ENCODE measurements at places on chromosomes 1 and 21.
A peak's percentile ranks its signal among the peaks of the same experiment; 100 is the strongest.

DNA sequence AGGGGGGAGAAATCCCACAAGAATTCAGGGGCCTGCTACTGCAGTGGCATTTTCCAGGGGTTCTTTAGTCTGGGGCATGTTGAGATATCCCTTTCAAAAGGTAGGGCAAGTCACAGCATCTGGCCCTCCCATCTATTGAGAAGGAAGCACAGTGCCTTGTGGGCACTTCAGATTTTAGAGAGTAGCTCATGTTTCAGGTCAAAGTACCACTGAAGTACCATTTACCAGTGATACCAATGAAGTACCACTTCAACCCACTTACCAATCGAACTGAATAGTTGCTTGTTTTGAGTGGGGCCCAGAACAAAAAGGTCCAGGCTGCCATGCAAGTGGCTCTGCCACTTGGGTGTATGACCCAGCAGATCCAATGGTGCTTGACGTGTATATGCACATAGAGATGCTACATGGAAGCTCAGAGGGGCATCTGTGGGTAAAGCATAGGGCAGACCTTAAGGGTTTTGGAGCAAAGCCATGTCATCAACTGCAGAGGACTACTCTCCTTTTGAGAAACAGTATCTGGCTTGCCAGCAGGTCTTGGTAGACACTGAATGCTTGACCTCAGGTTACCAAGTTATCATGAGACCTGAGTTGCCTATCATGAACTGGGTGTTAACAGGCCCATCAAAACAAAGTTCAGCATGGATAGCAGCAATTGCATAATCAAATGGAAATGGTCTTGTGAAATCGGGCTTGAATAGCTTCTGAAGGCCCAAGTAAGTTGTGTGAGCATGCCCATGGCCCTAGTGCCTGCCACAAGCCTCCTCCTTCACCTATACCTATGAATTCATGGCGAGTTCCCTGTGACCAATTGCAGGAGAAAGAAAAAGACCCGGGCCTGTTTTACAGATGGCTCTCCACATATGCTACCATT is 23.5 kb downstream of the PLA2G2D start:
- no peak for DNase-seq

DNA sequence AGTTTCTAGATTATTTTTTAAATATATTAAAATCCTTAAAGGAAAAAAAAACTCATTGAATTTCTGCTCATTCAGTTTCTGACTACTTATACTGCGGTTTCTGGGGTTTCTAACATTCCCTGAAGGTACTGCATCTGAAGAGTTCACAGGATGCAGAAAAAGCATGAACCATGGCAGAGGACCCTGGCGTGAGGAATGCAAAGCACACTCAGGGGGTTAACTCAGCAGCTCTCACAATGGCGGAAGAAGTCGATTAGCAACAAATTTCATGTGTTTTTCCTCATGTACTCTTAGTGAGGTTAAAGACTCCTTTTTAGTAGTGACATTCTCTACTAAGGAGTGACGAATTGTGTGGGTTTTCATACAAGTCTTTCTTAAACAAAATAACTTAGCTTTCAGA is 975.6 kb downstream of the NCAM2 start:
- no peak for DNase-seq

- DNase-seq, result no peak
Observed at GRCh38 chr1:18515120-18515667, 34.5 kb downstream of the KLHDC7A start.

GRCh38 chr1:8345621-8346415 is 27.9 kb downstream of the SLC45A1 start:
- no peak for DNase-seq

- no peak for DNase-seq
Observed at GRCh38 chr21:31293986-31294385, 50.1 kb downstream of the TIAM1 start.

GRCh38 chr1:13462682-13463081 is 51.1 kb downstream of the LRRC38 start:
- no peak for DNase-seq

DNA sequence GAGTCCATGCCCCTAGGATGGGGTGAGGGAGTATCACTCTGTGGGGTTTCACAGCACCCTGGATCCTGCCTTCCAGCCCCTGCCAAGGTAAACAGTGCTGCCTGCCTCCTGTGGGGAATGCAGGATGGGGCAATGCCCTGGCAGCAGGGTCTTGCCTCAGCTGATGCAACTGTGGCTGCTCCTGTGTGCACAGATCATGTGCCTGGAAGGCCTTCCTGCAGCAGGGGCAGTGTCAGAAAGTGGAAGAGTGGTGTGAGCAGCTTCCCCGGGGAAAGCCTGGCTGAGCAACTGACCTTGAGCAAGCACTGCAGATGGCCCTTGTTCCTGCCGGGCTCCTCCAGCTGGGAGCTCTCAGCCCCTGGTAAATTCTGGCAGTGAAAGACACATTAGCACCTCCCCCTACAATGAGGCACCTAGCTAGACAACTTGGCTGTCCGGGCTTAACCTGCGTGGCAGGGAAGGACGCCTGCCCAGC is 9.9 kb downstream of the TOR3A start:
- DNase-seq, result no peak

GRCh38 chr1:172647110-172647564 is 11.8 kb upstream of the FASLG start:
- DNase-seq, result no peak

- no peak for DNase-seq
Observed at GRCh38 chr21:15027056-15027455, 37.7 kb downstream of the NRIP1 start.

- no peak for DNase-seq
Observed at GRCh38 chr1:31266547-31266946, 26.9 kb upstream of the NKAIN1 start.

DNA sequence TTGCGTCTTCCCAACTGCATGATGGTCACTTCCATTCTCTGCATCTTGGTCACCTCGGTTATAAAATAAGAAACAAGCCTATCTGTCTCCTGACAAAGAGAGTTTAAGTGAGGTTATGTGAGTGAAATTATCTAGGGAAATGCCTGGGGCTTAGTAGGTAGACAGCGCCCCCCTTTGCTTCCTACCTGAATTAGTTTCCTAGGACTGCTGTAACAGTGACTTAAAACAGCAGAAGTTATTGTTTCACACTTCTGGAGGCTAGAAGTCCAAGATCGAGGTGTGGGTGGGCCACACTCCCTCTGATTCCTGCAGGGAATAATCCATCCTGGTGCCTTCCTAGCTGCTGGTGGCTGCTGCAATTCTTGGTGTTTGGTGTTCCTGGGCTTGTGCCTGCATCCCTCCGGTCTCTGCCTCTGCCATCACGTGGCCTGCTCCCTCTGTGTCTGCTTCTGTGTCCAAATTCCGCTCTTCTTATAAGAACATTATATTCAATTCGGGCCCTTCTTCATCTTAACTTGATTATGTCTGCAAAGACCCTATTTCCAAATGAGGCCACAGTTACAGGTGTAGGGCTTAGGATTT is 92.6 kb downstream of the IGSF21 start:
- DNase-seq, result no peak

DNA sequence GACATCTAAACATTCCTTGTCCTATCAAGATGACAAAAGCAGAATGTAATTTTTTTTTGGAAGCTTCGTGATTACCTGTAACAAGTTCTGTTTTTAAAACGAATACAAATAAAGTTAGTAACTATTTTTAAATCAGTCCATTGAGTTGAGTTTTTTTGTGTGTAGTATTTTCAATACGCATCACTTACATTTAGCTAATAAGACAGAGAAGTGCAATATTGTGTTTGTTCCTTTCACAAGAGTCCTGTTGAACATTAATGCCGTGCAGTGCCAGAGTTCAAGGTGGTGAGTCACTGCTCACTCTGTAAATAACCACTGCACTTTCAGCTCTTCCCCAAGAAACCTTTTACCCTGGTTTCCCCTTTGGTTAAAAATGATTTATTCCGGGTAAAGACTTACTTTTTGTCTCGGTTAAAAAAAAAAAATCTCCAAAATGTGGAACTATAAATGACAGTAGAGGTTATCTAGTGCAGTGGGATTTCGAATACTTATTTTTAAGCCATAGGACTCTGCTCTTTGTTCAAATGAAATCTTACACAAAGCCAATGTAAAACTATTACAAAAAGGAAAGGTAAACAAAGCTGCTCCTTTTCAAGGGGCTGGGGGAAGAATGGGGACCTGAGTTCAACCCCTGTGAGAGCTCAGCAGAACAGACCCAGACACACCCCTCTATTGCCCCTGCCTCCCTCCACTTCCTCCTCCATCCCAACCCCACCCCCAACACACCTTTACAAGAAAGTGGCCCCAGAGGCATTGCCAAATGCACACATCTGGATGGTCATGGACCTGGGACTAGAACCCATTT is 14.8 kb upstream of the NCMAP start:
- DNase-seq, result no peak

- no peak for DNase-seq
Observed at GRCh38 chr1:15837931-15838330, 9.6 kb upstream of the SPEN start.

GRCh38 chr1:70117046-70117445 is 88.3 kb downstream of the LRRC40 start:
- DNase-seq, result no peak

DNA sequence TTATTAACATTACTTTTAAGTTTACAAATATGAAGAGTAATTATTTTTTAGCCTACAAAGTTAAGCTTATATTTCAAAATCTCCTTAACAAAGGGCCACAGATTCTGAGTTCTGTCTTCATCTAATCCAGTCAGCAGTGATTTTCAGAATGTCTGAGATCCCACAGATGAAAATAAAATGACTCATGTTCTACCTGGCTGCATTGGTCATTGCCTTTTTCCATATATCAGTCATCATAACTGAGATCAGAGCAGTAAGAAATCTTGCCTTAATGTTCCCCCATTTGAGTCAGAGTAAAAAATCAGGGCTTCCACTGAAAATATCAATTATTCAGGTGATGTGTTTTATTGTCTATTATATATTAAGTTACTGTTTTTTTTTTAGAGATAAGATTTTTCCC is 416.1 kb downstream of the MRPL39 start:
- DNase-seq, result no peak

DNA sequence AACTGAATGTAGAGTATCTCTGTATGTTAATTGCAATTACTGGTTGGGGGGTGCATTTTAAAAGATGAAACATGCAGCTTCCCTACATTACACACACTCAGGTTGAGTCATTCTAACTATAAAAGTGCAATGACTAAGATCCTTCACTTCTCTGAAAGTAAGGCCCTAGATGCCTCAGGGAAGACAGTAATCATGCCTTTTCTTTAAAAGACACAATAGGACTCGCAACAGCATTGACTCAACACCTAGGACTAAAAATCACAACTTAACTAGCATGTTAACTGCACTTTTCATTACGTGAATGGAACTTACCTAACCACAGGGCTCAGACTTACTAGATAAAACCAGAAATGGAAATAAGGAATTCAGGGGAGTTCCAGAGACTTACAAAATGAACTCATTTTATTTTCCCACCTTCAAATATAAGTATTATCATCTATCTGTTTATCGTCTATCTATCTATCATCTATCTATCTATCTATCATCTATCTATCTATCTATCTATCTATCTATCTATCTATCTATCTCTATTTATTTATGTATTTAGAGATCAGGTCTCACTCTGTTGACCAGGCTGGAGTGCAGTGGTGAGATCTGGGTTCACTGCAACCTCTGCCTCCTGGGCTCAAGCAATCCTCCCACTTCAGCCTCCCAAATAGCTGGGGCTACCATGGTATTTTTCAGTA is 47.8 kb downstream of the CHML start:
- no peak for DNase-seq

DNA sequence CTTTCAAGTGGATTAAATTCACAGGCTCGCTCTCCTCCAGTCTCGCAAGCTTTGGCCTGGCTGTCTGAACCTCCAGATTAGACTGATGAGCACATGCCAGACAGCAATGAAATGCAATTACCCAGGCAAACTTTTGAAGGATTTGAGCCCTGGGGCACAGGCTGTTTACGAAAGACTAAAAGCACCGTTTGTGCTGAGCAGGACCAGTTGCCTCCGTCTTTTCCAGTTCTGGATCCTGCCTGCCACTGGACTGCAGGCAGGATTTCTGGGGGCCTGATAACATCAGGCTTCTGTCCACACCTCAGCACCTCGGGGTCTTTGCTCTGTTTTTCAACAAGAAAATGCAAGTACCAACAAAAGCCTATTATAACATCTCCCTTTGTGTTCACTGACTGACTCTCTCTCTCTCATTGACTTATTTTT is 145.7 kb downstream of the CLIC6 start:
- DNase-seq, result no peak

DNA sequence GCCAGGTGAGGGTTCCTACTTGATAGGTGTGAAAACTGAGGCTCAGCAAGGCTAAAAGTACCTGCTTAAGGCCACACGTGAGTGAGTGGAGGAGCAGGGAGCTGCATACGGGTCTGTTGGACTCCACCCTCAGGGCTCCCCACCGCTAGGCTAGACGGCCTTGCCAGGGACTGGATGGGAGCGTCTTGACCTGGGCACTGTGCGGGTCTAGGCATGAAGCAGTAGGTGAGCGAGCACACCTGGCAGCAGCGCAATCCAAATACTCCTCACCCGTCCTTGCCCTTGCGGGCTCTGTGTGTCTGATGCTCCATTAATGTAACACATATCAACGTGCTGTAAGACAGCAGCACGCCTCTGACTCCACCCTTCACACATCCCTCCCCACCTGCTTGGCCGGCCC is 94.0 kb downstream of the LACTBL1 start:
- DNase-seq, result no peak

- DNase-seq, result no peak
Observed at GRCh38 chr1:201422436-201423030, 1.0 kb upstream of the TNNI1 start.

- DNase-seq, result no peak
Observed at GRCh38 chr1:19405761-19406487, 79.4 kb downstream of the CAPZB start.

DNA sequence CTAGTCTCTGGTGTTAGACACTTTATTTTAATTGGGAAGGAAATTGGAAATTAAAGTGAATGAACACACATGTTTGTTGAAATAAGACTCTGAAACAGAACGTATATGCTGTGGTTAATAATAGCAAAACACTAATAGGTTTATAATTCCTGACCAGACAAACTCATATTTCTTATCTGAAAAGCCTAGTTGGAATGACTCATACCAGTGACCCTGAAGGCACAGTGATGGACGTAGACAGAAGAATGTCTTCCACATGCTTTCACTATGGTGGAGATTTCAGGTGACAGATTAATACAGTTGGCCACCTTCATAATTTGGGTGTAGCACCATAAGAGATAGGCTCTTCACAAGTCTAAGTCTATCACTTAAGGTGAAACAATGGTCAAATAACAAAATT is 83.0 kb upstream of the COL11A1 start:
- no peak for DNase-seq

GRCh38 chr1:71853360-71853759 is 429.0 kb downstream of the NEGR1 start:
- DNase-seq, result no peak

GRCh38 chr1:72636631-72637030 is 354.3 kb upstream of the NEGR1 start:
- no peak for DNase-seq

DNA sequence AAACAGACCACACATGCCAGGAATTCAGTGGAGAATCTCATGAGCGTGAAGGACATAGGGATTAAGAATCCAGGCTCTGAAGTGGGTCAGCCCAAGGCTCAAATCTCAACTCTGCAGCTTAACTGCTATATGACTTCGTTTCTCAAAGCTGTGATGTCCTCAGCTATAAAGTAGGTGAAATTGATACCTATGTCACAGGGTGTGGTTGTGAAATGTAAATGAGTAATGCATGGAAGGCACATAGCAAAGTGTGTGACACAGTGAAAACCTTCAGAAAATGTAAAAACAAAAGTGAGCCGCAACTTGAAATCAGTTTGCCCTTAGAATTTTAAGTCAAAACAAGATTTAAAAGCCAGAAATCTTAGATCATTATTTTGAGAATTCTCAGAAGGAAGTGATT is 145.7 kb upstream of the PRMT6 start:
- DNase-seq, result no peak

- DNase-seq, result peak; percentile 19
Observed at GRCh38 chr1:99707535-99708142, 58.8 kb downstream of the FRRS1 start.

Measured in stimulated activated CD8-positive, alpha-beta memory T cell treated with anti-CD3 and anti-CD28 coated beads, Interleukin-4, amount 100 ng/mL, for 1 hour (primary cell).